Fibroblast of lung (primary cell): ENCODE measurements at places on chromosomes 1 and 21. TPM values are rescaled to one million over a fixed set of nuclear protein-coding genes. Genes with fewer than 3 reads are reported as not detected.

Gene LRRC53
- total RNA-seq, result not detected in 2 replicates

Gene PCSK9
- 1.0 and 2.0 TPM in 2 replicates for total RNA-seq

Gene VASH2
- total RNA-seq, result 0.17 and 1.0 TPM in 2 replicates

Gene FNDC5
- total RNA-seq, result 0.33 and 1.0 TPM in 2 replicates

Gene NPHS2
- total RNA-seq, result not detected in 2 replicates
